ENCODE measurements at places on chromosomes 2 and 18.

GRCh38 chr18:2564373-2564772 is 6.9 kb downstream of the METTL4 start:
- no peak for DNase-seq

- no peak for DNase-seq
Measured at GRCh38 chr2:241108271-241109209, 6.5 kb upstream of the MTERF4 start.

DNA sequence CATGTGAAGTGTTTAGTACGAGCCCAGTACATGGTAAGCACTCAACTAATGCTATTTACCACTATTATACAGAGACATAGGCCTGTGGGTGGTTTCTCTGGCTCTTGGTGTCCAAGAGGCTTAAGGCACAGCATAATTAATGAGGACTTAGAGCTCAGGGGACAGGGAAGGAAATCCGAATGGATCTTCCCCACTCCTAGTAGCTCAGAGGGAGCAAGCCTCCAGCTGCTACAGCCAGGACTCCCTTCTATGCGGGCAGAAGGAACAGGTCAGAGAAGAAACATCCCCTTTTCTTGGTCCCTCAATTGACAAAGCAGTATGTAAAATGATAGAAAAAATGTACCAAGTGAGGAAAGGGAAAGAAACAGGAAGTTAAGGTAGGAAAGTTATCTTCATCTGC is 261.3 kb upstream of the STON1 start:
- no peak for DNase-seq

DNA sequence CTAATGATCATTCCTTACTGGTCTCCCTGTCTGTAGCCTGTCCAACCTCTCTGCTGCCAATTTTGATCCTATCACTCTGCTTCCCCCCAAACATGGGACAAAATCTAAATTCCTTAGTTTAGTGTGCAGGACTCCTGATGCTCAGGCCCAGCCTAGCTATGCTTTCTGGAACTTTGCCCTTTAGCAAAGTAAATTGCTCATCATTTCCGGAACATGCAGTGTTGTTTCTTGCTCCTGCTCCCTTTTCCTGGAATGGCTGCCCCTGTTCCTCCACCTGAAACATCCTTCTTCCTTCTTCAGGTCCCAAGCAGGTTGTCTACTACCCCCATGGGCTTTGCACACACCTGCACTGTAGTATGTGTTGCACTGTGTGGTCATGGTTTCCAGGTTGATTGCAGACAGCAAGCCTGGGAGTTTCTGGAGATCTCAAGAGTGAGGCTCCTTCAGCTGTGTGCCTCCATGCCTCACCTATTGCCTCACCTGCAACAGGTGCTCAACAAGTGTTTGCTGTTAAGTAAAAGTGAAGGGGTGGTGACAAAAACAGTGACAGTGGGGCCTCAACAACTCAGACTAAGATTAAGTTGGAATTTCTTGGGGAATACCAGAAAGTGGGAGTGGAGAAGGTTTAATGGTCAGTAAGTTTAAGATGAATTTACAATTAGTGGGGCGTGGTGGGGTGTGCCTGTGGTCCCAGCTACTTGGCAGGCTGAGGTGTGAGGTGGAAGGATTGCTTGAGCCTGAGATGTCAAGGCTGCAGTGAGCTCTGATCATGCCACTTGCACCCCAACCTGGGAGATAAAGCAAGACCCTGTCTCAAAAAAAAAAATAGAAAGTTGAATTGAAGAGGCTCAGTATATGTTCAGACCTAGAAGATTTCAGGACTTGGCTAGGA is 120.0 kb downstream of the DNAH6 start:
- DNase-seq: no peak

- DNase-seq: no peak
Measured at GRCh38 chr2:13006426-13006825, 289.7 kb downstream of the TRIB2 start.

GRCh38 chr18:30991397-30991796 is 51.1 kb downstream of the DSC3 start:
- no peak for DNase-seq
